ENCODE measurements at places on chromosomes 11 and 22. TPM values are rescaled to one million over a fixed set of nuclear protein-coding genes. Genes with fewer than 3 reads are reported as not detected.

DNA sequence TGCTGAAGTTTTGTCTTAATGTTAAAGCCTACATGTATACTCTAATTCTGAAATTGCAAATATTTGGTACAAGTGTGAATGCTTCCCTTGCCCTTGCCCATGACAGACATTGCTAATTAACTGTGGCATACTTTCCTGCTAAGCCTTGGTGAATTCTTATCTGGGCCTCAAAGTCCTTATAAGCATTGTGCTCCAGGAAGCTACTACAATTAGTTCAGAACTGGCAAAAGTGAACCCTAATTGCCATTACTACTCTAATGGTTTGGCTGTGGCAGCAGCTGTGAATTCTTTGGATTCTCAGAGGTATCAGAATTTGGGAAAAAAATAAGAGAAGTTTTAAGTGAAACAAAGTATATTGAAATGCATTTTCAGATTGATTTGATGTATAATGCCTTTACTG is 24.3 kb downstream of the EMSY start:
- no peak for DNase-seq
- peaks cover 11% of the 10 kb centered on the region for H3K36me3 ChIP-seq
- H3K27ac ChIP-seq = no peak overlapping the region
- H3K4me1 ChIP-seq = no peaks in the 10 kb centered on the region

DNA sequence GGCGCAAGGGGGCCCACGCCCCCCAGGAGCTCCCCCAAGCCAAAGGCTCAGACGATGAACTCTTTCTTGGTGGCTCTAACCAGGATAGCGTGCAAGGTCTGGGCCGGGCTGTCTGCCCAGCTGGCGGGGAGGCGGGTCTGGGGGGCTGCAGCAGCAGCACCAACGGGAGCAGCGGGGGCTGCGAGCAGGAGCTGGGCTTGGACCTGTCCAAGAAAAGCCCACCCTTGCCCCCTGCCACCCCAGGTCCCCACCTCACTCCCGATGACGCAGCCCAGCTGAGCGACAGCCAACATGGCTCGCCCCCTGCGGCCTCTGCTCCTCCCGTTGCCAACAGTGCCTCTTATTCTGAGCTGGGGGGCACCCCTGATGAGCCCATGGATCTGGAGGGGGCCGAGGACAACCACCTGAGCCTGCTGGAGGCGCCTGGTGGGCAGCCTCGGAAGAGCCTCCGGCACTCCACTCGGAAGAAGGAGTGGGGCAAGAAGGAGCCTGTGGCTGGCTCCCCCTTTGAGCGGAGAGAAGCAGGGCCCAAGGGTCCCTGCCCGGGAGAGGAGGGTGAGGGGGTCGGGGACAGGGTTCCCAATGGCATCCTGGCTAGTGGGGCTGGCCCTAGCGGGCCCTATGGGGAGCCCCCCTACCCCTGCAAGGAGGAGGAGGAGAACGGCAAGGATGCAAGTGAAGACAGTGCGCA is 21.6 kb upstream of the TMEM191C start:
- no peak for DNase-seq
- H3K4me1 ChIP-seq = no peaks in the 10 kb centered on the region
- no peak overlapping the region for H3K27ac ChIP-seq
- H3K36me3 ChIP-seq = peaks cover 16% of the 10 kb centered on the region

DNA sequence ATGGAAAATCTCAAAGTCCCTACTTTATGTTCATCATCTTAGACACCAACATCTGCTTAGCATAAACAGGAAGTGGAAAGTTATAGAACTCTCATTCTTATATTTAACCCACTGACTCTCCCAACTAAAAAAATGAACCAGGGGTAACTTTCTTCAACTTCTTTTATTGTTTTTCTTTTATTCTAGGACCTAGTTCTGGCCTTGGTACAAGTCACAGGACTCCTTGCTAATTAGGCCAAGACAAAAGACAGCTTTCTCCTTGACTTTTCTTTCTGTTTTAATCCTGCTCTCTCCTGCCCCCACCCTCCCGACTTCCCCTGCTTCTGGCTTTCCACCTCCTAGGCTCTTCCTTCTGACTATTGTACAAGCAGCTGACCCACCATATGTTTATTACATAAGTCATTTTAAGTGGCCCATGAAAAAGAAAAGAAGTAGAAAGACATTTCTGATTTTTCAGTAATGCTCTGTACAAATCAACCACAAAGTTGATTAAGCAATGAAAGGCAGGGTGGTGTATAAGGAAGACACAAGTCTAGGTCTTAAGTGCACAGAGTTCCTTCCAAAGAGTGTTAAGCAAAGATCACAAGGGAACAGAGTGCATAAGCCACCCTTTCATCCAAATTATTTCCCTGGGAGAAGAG is 18.3 kb downstream of the JAML start:
- DNase-seq = no peak
- no peak overlapping the region for H3K4me3 ChIP-seq
- H3K4me1 ChIP-seq = peaks cover 6% of the 10 kb centered on the region
- no peaks in the 10 kb centered on the region for H3K27me3 ChIP-seq
- H3K27ac ChIP-seq = no peak overlapping the region
- no peaks in the 10 kb centered on the region for H3K36me3 ChIP-seq

DNA sequence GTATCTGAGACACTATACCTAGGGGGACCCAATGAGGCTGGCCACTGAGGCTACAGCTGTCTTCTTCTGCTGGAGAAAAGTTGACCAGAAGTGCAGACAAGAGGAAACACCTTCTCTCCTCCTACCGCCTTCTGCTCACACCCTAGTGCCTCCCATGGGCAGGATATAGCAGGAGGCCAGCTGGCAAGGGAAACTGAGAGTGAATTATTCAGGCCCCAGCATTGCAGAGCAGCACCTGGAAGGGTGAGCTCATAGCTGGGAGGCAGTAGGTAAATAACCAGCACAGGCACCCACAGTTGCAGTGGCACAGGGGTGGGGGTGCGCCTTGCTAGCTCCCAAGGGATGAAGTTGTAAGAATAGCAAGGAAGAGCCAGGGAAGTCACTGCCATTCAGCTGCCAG is 267.4 kb upstream of the NCAM1 start:
- H3K4me1 ChIP-seq = no peaks in the 10 kb centered on the region
- H3K36me3 ChIP-seq = no peaks in the 10 kb centered on the region
- H3K27me3 ChIP-seq = no peaks in the 10 kb centered on the region

DNA sequence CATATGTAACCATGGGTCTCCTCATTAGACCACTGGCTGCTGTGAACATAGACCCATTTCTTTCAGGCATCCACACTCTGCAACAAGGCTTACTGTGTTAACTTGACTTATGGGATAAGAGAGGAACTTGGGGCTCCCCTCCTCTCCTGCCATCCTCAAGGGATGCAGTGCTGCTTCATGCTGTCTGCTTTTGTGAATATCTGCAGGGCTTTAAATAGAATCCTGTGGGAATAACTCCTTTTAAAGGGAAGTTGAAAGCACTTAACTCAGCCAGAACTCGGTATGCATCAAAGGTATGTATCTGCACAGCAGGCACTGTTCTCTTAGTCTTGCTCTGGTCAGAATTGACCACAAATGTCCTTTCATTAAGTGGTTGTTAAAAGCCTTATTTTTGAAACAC is 222.5 kb upstream of the KIRREL3 start:
- H3K4me3 ChIP-seq = no peak overlapping the region
- DNase-seq = no peak
- no peaks in the 10 kb centered on the region for H3K27me3 ChIP-seq
- H3K27ac ChIP-seq = no peak overlapping the region

DNA sequence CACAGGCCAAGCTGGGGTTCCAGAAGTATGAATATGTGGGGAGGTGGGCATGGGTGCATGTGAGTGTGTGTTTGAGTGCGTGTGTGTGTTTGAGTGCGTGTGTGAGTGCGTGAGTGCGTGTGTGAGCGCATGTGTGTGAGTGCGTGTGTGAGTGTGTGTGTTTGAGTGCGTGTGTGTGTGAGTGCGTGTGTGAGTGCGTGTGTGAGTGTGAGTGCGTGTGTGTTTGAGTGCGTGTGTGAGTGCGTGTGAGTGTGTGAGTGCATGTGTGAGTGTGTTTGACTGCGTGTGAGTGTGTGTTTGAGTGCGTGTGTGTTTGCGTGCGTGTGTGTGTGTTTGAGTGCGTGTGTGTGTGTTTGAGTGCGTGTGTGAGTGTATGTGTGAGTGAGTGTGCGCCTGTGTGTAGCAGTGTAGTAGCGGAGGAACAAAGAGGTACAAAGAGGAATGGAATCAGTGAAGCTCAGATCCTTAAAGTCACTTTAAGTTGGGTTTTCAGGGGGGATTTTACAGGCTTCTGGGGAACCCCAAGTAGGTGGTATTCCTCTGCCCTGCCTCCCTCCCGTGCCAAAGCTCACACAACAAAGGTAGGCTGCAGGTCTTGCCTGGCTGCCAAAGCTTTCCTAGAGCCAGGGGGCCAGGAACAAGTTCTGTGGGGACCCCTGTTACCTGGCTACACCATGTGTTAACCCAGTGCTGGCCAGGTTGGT is 137.1 kb downstream of the KIRREL3 start:
- H3K27ac ChIP-seq = no peak overlapping the region
- H3K4me3 ChIP-seq = no peak overlapping the region
- DNase-seq = no peak
- H3K36me3 ChIP-seq = no peaks in the 10 kb centered on the region
- H3K27me3 ChIP-seq = no peaks in the 10 kb centered on the region
- H3K4me1 ChIP-seq = peaks cover 5% of the 10 kb centered on the region

DNA sequence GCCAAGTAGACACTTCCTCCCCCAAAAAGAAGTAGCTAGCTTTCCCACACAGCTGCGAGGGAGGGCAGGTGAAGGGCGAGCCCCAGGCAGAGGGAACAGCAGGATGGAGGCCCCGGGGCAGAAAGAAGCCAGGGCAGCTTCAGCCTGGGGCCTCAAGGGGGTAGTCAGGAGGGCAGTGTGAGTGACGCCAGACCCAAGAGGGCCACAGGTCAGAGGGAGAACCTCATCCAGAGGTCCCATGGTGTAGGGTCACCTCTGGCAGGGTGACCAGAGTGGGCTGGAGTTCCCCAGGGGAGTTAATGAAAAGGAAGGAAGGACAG is 9.2 kb downstream of the PRR5 start:
- H3K27ac ChIP-seq = no peak overlapping the region
- no peaks in the 10 kb centered on the region for H3K27me3 ChIP-seq
- DNase-seq = no peak
- no peak overlapping the region for H3K4me3 ChIP-seq
- no peaks in the 10 kb centered on the region for H3K36me3 ChIP-seq

- no peaks in the 10 kb centered on the region for H3K36me3 ChIP-seq
- no peak overlapping the region for H3K27ac ChIP-seq
- no peak for DNase-seq
- H3K27me3 ChIP-seq = no peaks in the 10 kb centered on the region
- no peak overlapping the region for H3K4me3 ChIP-seq
These were observed 628.7 kb downstream of the NTM start for GRCh38 chr11:131999084-131999483.

DNA sequence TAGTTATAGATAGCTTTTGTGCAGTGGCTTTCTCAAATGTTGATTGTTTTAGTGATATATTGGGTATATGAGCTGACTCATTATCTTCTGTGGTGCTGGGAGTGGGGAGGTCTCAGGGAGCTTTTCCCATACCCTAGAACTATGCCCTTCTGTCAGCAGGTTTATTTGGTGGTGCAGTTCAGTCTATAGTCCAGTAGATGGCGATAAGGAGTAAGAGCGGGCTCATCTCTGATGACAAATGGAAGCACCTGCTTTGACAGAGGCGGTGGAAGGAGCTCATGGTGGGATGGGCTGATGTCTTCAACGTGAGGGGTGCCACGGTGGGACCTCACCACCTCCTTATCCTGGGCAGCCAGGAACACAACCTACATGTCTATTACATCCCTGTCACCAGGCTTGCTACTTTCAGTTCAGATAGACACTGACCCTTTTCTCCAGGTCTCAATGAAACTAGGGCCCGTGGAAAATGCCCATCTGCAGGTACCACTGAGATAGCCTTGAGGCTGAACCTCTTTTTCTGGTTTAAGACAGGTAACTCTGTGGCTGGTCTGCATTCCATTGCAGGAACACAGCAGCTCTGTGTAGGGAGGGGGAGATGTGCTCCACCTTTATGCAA is 13.0 kb upstream of the OR6A2 start:
- H3K4me3 ChIP-seq = no peak overlapping the region
- H3K27ac ChIP-seq = no peak overlapping the region
- peak; percentile 11 for DNase-seq
- no peaks in the 10 kb centered on the region for H3K36me3 ChIP-seq
- no peaks in the 10 kb centered on the region for H3K27me3 ChIP-seq
- no peaks in the 10 kb centered on the region for H3K4me1 ChIP-seq

- no peak overlapping the region for H3K4me3 ChIP-seq
- no peak for DNase-seq
- no peak overlapping the region for H3K27ac ChIP-seq
- H3K4me1 ChIP-seq = peaks cover 6% of the 10 kb centered on the region
- no peaks in the 10 kb centered on the region for H3K36me3 ChIP-seq
These were observed 5.9 kb upstream of the TBX1 start for GRCh38 chr22:19754701-19755144.

DNA sequence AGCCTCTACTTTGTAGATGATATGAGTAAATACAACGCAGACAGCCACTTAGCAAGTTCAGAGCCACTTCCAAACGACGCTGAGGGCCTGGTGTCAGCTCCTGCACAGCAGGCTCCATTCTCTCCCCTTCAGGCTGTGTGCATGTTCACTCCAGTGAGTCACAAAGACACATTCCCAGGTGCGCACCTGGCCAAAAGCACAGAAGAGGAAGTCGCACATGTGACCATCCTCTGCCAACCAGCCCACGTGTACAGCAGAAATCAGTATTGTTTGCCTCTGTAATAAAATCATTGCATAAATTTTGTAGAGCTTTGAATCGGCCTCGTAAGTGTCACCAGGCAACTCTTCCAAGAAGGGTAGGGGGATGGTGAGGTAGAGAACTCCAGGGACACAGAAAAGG is 19.5 kb upstream of the TPH1 start:
- H3K27me3 ChIP-seq = no peaks in the 10 kb centered on the region
- DNase-seq = no peak
- H3K27ac ChIP-seq = no peak overlapping the region
- H3K4me3 ChIP-seq = no peak overlapping the region
- no peaks in the 10 kb centered on the region for H3K4me1 ChIP-seq
- H3K36me3 ChIP-seq = no peaks in the 10 kb centered on the region

DNA sequence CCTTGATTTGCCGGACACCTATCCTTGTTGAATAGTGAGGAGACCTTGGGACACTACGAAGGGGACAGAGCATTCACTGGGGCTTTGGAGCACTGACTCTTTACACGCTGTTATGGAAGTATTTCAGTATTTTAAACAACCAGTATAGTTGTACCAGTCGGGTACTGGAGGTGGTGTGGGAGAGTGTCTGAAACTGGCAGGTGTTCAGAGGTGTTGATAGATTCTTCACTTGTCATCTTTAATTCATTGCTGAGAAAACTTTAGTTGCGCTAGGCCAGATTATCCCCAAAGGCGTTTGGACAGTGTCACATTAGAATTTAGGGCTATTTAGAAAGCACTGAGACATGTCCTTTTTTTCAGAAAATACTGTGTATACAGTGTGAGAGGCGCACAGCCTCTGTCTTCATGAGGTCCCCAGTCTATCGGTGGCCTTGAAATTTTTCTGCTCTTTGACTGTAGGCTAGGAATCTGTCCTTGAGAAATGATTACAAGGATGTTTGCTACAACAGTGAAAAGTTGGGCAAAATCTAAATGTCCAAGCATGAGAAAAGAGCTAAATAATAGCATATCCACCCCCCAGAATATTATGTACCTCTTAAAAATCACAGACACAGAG is 69.7 kb downstream of the TEAD1 start:
- H3K27me3 ChIP-seq = no peaks in the 10 kb centered on the region
- H3K27ac ChIP-seq = no peak overlapping the region
- no peak overlapping the region for H3K4me3 ChIP-seq
- H3K36me3 ChIP-seq = no peaks in the 10 kb centered on the region

- no peak for DNase-seq
- no peaks in the 10 kb centered on the region for H3K36me3 ChIP-seq
- no peak overlapping the region for H3K27ac ChIP-seq
- peaks cover 7% of the 10 kb centered on the region for H3K27me3 ChIP-seq
- H3K4me3 ChIP-seq = no peak overlapping the region
These were observed 312.4 kb downstream of the BUD13 start for GRCh38 chr11:116460156-116460920.

Gene PNPLA5
- total RNA-seq = not detected

Gene MN1
- total RNA-seq = 0.11 TPM

Gene ABCG4
- total RNA-seq = not detected

Gene C22orf31
- not detected for total RNA-seq

Gene GVQW3
- 2.2 TPM for total RNA-seq

Data from GM12878 (cell line).